Mesenteric fat pad (tissue), 1 donor: ENCODE measurements at places on chromosomes 5 and 9. TPM values are rescaled to one million over a fixed set of nuclear protein-coding genes. Genes with fewer than 3 reads are reported as not detected.

TAF11L9 gene
- total RNA-seq, result not detected

LEAP2 gene
- 1.2 TPM for total RNA-seq

PTGER4 gene
- 14.8 TPM for total RNA-seq

SPATA31C2 gene
- total RNA-seq, result not detected

ROR2 gene
- total RNA-seq, result 9.5 TPM

JAK2 gene
- total RNA-seq, result 25.1 TPM

GRCh38 chr9:136378170-136379002 is 4.9 kb upstream of the CARD9 start:
- DNase-seq, result no peak

DNA sequence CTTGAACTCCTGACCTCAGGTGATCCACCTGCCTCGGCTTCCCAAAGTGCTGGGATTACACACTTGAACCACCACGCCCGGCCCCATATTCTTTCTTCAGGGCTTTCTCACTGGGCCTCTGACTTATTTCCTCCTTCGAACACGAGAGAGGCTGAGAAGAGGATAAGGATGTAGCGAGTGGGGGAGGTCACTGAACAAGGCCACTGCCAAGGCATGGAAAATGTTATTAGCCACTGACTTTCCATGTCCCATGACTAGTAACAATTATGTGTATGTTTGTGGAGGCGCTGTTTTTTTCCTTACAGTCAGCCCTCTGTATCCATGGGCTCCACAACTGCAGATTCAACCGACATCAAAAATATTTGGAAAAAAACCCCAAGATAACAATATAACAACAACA is 12.3 kb upstream of the FCHSD1 start:
- no peak for DNase-seq

GRCh38 chr5:135891791-135892190 is 3.9 kb downstream of the IL9 start:
- DNase-seq, result no peak

- no peak for DNase-seq
Measured at GRCh38 chr9:97627624-97628023, 5.5 kb downstream of the TSTD2 start.

- DNase-seq, result no peak
Measured at GRCh38 chr9:127580879-127581475, 31.1 kb upstream of the STXBP1 start.
